ENCODE measurements at places on chromosomes 16 and 17. TPM values are rescaled to one million over a fixed set of nuclear protein-coding genes. Genes with fewer than 3 reads are reported as not detected.

The EME2 gene
- 15.2 TPM for total RNA-seq

The DOC2A gene
- total RNA-seq: 0.58 TPM

The PIP4K2B gene
- total RNA-seq: 48.1 TPM

The DNAAF1 gene
- total RNA-seq: not detected

The P2RX5 gene
- 0.37 TPM for total RNA-seq

The FOXN1 gene
- total RNA-seq: not detected
